ENCODE measurements at places on chromosomes 3 and 15.

- no peak for DNase-seq
These were observed 43.9 kb upstream of the PLXND1 start for GRCh38 chr3:129650256-129650872.

DNA sequence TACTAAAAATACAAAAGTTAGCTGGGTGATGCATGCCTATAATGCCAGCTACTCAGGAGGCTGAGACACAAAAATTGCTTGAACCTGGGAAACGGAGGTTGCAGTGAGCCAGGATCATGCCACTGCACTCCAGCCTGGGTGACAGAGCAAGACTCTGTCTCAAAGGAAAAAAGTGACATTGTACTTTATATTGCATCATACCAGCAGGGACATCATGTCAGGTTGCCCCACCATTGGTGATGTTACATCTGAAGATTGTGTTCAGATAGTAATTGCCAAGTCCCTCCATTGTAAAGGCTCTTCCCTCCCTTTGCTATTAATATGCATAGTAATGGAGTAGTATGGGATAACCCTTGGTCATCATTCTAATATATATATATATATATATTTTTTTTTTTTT lies 44.8 kb downstream of the FOXL2 start:
- no peak for DNase-seq

DNA sequence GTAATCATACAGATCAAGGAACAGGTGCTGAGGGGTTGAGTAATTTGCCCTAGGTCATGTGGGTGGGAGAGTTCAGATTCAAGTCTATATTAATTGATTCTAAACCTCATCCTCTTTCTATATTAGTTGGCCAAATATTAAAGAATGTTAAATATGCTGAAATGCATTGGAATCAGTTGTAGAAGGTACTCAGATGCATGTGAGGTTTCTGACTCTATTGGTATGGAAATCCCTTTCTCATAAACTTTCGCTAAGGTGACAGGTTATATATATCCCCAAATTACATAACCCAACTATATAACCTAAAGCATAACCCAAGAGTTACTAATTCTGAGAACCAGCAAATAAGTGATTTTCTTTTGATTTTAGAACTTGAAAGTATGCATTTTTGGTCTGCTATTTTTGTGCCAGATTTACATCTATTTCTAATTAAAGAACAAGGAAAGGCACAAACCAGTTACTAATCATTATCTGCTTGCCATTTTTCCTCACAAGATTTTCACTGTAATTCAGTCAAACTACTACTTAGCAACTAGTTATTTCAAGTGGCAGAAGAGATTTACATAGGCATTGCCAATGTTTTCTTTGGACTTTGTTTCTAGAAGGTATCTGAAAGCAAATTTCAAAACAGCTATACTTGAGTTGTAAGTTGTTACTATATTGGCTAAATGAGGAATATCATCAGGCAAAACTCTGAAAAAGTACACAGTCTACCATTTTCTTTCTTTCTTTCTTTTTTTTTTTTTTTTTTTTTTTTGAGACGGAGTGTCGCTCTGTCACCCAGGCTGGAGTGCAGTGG lies 201.3 kb downstream of the RBMS3 start:
- no peak for DNase-seq

- no peak for DNase-seq
These were observed 316.6 kb upstream of the TGFBR2 start for GRCh38 chr3:30289766-30290165.

DNA sequence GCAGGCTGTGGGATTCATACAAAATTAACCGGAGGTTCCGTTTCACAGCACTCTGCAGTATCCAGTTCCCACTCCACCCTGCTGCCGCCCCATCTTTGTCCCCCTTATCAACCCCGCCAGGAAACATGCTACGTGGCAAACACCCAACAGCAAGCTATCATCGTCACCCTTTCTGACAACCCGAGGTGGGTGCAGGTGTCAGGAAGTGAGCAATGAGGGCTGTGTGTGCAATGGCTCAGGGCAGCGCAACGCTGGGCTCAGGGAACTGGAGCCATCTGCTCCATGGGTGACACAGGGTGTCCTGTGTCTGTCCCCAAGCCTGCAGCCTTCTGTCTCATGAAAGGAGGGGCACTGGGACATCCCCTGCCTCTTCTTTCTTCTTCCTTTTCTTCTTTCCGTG lies 60.9 kb downstream of the ATP2B2 start:
- DNase-seq: no peak

- no peak for DNase-seq
These were observed 292.1 kb downstream of the LPP start for GRCh38 chr3:188446014-188446413.
